D721Med (cell line): ENCODE measurements at places on chromosomes 1 and 21.

- DNase-seq = no peak
Measured at GRCh38 chr1:8810987-8811386, 6.5 kb downstream of the RERE start.

GRCh38 chr1:108691942-108692723 is at the start of gene PRPF38B:
PRPF38B (plus strand) TSS chr1:108692310; CDS start chr1:108692592, 282 bp downstream.
- DNase-seq = peak; percentile 80

DNA sequence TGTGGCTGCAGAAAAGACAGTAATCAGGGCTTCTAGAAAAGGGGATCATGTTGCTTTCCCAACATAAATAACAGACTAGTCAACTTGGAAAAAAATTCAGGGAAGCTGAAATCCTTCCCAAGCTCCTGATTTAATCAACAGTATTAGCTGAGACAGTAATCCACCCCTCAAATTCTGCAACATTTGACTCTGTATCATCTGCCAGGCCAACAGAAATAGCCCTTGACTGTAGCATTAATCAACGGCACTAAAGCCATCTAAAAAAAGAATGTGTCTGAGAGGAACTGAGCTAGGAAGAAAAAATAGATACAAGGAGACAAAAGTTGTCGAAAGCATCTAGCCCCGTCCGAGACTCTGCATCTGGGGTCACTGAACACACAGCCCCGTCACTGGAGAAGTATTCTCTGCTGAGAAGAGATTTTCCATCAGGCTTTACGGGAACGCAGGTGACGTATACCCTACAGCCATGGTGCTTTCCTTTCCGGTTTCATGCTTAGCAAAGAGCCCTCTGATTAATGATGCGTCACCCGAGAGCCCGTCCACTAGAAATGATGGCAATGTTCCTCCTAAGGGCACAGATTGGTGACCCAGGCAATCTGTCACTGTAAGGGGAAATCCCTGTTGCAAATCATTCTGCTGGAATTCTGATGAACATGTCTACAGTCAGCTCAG is 42.1 kb upstream of the TP53BP2 start:
- no peak for DNase-seq

DNA sequence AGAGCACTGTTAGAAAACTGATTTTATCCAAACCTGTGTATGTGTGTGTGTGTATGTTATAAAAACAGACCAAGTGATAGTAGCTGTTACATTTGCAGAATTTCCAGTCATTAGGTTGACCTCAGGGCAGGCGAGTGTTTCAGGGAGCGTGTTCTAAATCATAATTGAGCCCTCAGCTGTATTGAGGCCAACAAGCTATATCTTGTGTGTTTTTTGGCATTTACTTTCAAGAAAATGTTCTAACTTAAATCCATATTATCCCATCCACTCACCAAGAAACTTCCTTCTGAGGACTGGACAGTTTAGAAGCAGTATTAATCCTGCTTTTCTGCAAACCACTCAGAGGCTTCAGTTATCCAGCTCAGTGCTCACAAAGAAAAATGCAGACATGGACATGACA is 12.0 kb downstream of the DDAH1 start:
- DNase-seq = no peak

GRCh38 chr1:170619241-170620028 is 44.5 kb upstream of the PRRX1 start:
- no peak for DNase-seq

GRCh38 chr1:241802863-241803262 is 45.1 kb upstream of the EXO1 start:
- DNase-seq = no peak

GRCh38 chr1:29900712-29901111 is 664.4 kb downstream of the PTPRU start:
- no peak for DNase-seq

DNA sequence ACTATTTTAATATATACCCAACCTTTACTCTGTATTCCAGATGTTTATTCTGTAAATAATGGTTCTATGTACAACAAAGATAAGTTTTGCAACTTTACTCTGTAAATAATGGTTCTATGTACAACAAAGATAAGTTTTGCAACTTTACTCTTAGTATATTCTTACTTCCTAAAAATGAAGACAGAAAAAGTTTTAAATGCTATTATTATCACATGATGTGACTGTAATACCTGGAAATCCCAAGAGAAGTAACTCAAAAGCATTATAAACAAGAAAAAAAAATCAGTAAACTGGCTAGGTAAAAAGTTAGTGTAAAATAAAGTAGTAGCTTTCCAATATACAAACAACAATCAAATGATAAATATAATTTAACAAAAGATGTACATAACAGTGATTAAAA is 18.5 kb upstream of the EXO1 start:
- DNase-seq = no peak

DNA sequence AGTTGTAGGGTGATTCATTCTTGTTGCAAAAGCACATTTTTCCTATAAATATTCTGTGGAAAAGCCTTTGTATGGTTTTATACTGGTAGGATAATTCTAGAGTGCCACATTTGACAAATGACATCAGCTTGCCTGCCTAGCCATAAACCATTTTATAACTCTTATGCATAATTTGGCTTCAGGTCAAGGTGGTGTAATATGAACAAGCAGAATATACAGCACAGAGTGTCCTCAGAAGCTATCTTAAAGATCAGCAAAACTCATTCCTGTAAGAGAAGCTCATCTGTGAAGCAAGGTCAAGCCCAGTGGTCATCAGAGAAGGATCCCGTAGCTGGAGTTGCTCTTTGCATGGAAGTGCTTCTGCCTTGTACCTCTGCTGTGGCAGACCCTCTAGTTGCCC is 24.0 kb upstream of the C1orf21 start:
- DNase-seq = no peak

DNA sequence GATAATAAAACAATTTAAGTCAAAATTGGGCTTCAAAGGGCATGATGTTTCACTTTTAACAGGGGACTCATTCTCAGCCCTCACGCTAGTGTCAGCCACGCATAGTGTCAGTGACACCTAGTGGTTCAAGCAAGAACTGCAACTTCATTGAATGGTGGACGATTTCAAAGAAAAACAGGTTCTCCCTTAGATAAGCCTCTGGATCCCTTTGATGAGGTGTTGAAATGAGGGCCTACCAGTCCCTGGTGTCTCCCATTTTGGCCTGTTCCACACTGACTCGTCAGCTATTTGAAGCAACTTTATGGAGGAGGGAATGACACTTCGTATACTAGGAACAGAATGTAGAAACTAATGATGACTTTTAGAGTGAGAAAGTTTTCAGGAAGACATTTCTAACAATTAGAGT is 56.2 kb downstream of the FCRL5 start:
- DNase-seq = no peak

DNA sequence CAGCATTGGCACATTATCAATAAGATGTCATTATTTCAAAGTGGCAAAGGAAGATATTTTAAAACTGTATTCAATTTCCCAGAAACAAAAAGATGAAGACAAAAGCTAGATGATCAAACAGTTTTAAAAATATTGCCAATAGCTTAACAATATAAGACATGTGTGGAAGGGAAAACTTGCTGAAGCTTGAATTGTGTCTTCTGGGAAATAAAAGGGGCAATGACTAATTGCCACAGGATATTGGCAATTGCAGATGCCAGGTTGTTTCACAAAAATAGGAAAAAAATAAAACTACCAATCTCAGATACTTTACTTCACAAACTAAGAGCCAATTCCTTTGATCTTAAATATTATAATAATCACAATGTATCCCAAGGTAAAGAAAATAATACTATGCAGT is 679.8 kb upstream of the ADAMTS5 start:
- DNase-seq = no peak

GRCh38 chr1:206467915-206468314 is 2.4 kb upstream of the IKBKE start:
- DNase-seq = no peak

- no peak for DNase-seq
Measured at GRCh38 chr1:54325703-54326461, 80.3 kb downstream of the SSBP3 start.

DNA sequence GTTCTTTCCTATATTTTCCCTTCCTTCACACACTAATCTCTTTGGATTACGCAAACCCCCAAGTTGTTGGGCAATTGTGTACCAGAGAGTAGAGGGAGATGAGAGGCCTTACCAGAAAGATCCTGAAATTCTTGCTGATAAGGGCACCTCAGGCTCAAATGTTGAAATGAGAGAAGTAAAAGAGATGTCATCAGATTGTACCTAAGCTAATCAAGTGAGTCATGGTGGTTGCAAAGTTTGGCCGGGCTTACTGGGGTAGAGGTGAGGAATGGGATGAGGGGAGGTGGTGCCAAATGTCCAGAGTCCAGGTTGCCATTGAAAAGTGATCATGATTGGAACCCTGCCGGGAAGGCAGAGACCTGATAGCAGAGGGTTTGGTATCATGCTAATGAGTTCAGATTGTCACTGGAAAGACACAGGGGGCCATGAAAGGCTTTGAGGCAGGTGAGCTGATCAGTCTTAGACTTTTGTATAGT is 43.1 kb downstream of the OPTC start:
- no peak for DNase-seq

DNA sequence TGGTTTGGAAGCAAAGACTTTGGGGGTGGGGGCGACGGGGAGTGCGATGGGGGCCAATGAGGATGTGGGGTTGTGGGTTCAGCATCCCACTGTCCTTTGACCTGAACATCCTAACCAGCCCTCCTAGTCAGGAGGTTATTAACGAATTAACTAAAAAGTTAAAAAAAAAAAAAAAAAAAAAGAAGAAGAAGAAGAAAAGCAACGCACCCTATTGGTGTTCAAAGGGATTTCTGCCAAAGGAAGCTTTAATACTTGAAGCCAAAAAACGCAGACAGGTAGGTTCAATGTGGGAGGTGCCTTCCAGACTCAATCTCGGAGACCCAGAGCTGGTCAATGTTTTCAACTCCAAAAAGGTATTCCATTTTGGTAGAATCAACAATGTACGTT is 2.2 kb downstream of the CLIC6 start:
- no peak for DNase-seq

GRCh38 chr1:202007805-202008489 is 2.4 kb upstream of the ELF3 start:
- DNase-seq = no peak

DNA sequence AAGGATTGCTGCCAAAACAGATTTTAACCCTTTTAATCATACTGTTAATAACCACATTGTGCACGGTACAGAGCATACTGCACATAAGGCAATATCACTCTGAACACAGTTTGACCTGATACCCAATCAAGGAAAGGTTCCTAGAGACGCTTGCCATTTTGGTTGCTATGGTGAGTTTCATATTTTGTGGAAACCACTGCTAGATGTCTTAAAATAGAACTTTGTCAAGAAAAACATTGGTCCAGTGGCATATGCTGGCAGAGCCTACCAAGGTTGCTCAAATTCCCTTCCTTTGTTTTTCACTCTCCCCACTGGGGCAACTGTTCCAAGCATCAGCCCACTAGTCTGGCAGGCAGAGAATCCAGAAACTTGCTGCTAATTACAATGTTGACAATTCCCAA is 114.8 kb upstream of the DPYD start:
- no peak for DNase-seq

DNA sequence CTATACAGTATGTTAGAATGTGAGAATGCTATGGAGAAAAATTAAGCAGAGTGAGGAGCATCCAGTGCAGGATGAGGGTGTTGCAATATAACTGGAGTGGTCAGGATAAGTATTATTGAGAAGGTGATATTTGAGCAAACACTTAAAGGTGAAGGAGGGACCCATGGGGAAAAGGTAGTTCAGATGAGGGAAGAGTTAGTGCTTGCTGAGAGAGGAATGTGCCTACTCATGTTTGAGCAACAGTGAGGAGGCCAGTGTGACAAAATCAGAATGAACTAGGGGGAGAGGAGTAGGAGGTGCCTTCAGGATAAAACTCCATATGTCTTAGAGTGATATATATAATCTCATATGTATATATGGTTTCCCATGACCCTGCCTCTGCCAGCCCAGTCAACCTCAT is 6.2 kb upstream of the TRIM45 start:
- DNase-seq = no peak

GRCh38 chr1:235935235-235936225 is 68.8 kb upstream of the LYST start:
- no peak for DNase-seq

- DNase-seq = no peak
Measured at GRCh38 chr1:169486281-169487051, 722 bp upstream of the SLC19A2 start.

DNA sequence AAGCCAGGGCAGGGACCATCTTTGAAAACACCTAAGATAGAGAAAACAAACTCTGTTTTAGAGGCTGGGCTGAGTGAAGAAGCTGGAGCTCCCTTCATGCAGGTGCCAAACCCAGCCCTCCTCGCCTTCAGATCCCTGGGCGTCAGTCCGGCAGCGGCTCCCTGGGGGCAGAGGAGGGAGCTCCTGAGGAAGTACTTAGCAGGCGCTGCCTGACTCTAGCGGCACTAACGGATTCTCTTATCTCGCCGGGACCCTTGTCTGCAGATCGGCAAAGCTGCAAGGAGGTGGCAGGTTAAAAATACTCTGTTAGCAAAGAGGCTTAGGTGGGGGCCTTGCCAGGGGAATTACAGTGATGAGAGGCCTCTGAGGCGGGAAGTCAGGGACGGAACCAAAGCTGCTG is 79.6 kb downstream of the PLXNA2 start:
- no peak for DNase-seq

DNA sequence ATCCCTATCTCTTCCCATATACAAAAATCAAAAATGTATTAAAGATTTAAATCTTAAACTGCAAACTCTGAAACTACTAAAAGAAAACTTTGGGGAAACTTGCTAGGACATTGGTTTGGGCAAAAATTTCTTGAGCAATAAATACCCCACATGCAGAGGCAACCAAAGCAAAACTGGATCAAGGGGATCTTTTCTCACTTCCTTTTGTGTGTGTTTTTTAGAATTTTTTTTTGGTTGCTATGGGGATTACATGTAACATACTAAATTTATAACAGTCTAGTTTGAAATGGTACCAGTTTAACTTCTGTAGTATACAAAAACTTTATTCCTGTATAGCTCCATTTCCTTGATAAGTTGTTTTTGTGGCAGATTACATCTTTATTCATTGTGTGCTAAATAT is 16.8 kb downstream of the MAST2 start:
- no peak for DNase-seq

DNA sequence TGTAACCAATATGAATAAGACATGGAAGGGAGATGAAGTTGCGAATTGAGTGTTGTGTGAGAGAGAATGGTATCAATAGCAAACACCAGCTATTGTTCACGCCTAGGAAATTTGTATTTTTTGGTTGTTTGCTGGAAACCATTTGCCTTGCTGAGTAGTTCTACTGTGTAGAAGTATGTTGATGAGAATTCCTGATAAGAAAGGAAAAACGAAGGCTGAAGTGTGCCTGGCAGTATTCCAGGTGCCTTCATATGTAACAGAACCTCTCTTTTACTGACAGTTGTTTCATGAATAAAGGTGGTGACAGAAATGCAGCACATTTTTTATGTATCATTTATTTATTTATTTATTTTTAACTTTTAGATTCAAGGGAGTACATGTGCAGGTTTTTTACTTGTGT is 79.5 kb downstream of the SDCCAG8 start:
- no peak for DNase-seq

GRCh38 chr1:1218524-1219200 is 4.7 kb upstream of the TNFRSF4 start:
- no peak for DNase-seq

- no peak for DNase-seq
Measured at GRCh38 chr1:213327017-213327667, 276.1 kb downstream of the RPS6KC1 start.
